ENCODE measurements at places on chromosomes 12 and 14.

DNA sequence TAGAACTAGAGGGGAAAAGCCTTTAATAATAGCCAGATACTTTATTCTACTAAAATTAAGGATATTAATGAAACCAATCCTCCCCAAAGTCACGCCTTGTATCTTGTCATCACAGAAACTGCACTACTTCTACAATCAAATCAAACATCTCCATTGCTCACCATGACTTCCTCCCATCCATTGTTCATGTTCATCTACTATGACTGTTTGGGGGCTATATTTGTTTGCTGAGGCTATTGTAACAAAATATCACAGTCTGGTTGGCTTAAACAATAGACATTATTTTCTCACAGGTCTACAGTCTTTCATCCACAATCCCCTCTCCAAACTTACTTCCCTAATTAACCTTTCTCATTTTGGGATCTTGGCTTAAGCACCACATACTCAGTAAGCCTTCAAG is 193.6 kb upstream of the FSCB start:
- DNase-seq: no peak

DNA sequence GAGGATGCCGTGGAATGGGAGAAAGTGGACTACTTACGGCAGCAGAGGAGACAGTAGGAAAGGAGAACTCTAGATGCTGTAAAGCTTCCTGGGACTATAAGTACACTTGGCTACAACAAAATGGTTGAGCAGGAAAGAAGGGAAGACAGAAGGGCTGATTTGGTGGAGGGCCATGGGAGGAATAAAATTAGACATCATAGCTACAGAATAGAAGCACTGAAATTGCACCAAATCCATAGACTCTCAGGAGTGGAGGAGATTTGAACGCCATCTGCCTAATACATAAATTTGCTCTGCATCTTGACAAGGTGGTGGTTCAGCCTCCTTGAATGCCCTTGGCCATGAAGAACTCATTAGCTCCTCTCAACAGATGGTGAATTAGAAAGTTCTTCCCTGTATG is 16.3 kb upstream of the DCP1B start:
- no peak for DNase-seq

DNA sequence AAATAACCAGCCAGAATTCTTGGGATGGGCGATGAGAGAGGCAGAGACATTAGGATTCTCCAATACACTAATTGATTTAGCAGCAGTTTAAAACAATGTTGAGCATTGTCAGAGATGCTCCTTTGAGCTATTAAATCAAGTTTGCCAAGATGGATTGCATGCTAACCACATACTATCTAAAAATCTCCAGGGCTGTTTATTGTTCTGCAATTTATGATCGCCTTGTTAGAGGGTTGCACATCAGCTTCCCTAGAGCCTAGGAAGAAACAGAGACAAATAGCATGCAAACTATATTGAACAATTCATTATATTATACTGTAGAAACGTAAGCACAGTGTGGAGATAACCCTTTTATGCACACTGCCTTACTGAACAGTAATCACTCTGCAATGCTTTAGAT is 599.9 kb downstream of the SOX5 start:
- DNase-seq: no peak

- DNase-seq: no peak
Observed at GRCh38 chr14:63192085-63192484, 12.2 kb upstream of the RHOJ start.

DNA sequence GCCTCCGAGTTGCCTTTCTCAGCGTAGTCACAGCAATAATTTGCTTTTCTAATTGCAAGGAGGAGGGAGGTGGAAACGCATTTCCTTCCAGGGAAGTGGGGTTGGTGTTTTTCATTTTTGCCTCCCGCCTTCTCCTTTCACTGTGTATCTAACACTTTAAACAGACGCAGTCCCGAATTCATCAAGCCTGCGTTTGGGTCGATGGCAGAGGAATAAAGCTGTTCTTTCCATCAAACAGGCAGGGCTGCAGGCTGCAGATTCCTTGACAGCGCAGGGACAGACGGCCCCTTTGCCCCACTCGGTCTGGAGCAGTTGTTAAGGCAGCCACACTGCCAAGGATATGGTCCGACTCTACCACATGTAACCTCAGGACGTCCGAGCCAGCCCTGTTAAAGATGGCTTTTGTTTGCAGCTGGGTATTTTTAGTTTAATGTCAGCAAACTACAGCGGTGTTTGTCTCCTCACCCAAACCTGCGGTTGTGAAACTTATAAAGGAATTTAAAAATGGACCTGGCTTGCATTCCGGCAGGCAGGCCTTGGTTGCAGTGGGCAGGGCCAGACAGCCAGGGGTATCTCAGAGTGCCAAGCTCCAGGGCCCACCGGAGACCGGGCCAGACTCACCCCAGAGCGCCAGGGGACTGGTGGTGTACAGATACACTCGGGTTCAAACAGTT is 2.1 kb downstream of the CHST11 start:
- no peak for DNase-seq

DNA sequence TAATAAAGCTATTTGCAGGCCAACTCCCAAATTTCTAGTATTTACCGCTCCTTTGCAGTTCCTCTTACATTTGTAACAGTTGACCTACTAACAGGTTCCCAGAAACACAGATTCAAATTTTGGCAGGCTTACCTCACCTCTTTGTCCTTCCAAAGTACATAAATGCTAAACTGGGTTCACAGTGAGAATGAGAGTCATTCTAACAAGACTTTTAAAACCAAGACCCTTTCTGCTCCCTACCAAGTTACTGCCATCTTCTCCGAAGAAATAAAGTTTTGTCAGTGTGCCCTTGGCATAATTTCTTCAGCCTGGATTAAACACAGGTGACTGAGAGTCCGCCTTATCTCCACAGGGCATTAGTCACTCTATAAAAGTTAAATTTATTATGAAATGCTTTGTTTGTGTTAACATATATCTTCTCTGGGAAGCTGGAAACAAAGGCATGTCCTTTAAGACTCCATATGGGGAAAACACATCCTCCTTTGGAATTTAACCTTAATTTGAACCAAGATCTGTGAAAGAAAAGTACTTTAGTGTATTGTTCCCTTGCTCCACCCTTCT is 28.2 kb downstream of the FOXA1 start:
- no peak for DNase-seq

- DNase-seq: no peak
Observed at GRCh38 chr12:79673354-79673753, 17.4 kb downstream of the PAWR start.

GRCh38 chr12:31005944-31006361 is 67.7 kb upstream of the DDX11 start:
- no peak for DNase-seq

DNA sequence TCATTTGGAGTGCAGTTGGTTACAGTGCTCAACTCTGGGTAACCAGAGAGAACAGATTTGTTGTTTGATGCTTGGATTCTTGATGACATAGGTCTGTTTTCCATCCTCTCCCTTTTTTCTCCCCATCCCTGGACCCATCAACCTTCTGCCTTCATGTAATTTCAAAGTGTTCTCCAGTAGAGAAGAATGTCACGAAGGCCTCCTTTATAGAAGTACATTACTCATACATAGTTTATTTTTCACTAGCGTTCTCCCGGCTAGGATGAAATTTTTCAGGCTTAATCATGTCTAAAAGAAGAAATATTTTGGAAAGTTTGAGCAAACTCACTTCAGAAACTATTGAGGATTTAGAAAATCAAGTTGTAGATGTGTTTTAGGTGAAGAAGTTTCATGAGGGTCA is 20.9 kb upstream of the APPL2 start:
- DNase-seq: no peak

DNA sequence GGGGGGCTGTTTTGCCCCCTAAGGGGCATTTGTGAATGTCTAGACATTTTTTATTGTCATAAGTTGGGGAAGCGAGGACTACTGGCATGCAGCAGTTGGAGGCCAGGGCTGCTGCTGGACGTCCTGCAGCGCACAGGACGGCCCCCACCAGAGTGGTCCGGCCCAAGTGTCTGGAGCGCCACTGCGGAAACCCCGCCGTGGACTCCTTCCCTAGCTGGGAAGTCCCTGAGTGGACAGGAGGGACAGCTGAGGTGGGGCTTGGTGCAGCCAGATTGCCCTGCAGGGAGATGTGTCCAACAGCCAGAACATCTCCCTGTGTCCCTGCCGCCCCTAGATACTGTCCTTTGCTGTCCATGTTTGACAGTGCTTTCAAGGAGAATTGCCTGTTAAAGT is 5.5 kb downstream of the CKB start:
- no peak for DNase-seq

DNA sequence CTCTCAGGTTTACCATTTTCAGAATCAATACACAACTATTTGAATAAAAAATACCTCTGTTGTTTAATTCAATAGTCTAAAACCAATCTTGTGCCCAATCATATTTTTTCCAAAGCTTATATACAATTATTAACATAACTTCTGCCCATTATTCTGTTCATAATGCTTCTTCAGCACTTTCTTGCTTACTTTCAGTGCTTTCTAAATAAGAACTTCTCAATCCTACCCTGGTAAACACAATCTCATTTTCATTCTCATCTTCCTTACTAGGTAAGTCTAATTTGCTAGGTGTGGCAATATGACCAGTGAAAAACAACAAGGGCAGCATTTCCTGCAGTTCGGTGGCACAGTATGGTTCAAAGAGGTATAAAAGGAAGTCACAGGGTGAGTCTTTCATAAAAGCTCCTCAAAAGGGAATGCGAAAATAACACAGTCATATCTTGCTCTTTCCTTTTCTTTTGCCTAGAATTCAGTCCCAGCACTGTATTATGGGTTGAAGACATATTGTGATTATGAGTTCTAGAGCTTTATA is 103.5 kb downstream of the FOXG1 start:
- no peak for DNase-seq

DNA sequence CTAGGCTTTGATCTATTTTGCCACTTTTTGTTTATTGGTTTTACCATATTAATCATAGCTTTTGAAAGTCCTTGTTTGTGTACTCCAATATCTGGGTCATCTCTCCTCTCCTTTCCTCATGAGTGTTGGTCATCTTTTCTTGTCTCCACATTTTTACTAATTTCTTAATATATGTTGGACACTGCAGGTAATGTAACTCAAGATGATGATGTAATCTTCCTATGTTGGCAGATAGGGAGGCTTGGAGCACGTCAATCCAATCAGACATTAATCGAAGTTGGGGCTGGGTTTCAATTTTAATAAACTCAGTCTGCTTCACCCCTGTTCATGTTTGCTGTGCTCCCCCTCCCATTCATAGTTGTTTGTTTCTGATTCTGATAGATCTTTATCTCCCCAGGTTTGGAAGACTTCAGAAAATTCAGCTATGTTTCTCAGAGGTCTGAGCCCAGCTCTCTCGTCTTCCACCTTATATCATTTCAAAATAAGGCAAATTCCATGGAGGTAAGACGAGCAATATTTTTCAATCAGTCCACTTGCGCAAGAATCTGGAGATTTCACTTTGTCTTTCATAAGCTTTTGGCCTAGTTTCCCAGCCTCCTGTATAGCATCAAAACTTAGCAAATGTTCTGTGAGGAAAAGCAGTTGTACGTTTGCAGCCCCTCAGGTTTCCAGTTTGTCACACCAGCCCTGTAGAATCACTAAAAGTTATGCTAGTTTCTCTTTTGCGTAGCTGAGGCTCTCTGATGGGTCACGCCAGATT is 504.1 kb downstream of the TMTC2 start:
- no peak for DNase-seq

GRCh38 chr14:68862954-68863594 is 70.2 kb upstream of the ZFP36L1 start:
- no peak for DNase-seq

- DNase-seq: no peak
Observed at GRCh38 chr14:70905301-70905700, 2.0 kb upstream of the PCNX1 start.

DNA sequence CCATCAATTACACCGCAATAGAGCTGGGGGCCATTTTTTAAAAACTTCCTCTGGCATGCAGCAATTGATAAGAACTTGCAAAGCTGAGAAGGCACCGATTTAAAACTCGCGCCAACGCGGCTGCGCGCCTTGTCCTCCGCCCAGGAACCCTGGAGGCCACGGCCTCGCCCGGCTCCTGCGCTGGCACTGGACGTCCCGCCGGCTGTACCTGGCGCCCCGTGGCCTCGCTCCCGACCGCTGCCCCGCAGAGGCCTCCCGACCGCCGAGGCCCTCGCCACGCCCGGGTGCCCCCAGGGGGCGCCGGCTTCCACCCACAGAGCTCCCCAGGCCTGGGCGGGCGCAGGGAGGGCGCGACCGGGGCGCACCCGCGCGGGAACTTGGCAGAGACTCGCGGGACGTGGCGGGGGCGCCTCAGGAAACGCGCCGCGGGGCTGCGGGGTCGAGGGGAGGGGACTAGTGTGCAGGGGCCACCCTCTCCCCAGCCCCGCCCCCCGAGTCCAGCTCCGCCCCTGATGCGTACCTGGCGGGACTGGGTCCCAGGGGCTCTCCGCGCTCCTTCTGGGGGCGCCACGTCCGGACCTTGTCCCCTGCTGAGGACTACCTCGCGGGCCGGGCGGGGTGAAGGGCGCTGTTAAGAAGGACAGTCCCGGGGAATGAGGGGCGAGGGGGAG is 65.7 kb downstream of the TNFAIP2 start:
- DNase-seq: no peak

DNA sequence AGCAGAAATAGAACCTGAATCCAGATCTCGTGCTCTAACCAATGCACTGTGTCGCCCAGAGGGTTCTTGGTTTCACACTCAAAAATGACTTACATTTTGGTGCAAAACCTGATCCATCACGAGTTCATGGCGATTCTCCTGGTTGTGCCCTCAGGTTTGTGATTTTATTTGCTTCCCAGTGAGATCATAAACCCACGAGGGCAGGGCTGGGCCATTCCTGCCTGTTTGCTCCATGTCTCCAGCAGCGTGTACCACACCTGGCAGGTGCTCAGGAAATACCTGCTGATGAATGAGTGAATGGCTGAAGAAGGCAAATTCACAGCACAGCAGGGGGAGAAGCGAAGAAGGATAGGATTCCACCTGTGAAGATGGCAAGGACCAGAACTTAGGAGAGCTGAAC is 9.4 kb downstream of the ACACB start:
- DNase-seq: no peak

DNA sequence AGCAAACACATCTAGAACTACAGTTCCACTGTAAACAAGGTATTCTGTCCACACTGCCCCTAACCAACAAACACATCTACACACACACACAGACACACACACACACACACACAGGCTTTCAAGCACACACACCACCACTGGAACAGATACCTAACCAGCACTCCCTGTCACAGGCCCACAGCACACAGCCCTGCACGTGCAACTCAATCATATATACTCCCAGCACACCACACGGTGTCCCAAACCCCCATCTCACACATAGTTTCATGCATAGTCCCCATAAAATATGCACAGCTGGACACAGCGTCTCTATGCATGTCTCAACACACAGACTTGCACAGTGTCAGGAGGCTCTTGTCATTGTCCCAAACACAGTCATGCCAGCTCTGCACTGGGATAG is 27.6 kb downstream of the KRT8 start:
- no peak for DNase-seq

DNA sequence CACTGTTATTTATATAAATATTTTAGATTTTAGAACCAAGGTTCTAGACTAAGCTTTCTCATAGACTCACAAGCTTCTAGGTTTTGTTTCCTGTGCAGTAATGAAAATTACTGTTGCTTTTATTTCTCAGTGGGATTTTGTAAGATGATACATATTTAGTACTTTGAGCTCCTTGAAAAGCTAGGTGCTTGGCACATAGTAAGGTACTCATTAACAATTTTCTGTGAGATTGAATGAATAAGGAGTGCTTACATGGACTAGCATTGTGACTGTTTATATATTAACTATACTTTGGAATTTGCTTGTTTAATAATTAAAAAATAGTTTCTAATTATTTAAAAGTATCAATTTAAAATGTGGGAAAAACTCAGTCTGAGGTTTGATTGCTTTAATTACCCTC is 85.7 kb downstream of the MIA2 start:
- no peak for DNase-seq

GRCh38 chr12:41339784-41340183 is 151.7 kb downstream of the PDZRN4 start:
- no peak for DNase-seq

- no peak for DNase-seq
Observed at GRCh38 chr14:42112108-42112507, 505.4 kb downstream of the LRFN5 start.
